ENCODE measurements at places on chromosomes 5 and 9. TPM values are rescaled to one million over a fixed set of nuclear protein-coding genes. Genes with fewer than 3 reads are reported as not detected.

Gene MSMP
- not detected for polyA plus RNA-seq

Gene PTPRD
- 0.05 TPM for polyA plus RNA-seq

GRCh38 chr5:67506241-67506640 lies 309.6 kb upstream of the CD180 start:
- DNase-seq = no peak

GRCh38 chr5:156951359-156951758 lies 11.7 kb downstream of the TIMD4 start:
- no peak for DNase-seq

DNA sequence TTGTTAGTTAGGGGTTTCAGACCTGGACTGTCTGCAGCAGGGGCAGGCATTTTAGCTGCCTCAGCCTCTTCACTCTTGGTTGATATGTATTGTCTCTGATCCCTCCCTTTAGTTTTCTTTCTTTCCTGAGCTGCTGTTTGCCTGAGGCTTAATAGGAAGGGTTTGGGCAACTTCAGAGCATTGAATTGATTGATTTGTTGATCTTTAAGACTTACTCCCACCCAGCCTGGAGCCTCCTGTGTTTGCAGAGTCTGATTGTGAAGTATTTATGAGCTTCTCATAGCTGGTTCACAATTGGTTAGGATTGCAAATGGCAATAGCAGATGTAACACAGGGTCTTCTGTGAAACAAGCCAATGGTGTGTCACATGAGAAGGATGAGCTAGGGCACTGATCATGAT lies 671.8 kb upstream of the SEMA6A start:
- no peak for DNase-seq

DNA sequence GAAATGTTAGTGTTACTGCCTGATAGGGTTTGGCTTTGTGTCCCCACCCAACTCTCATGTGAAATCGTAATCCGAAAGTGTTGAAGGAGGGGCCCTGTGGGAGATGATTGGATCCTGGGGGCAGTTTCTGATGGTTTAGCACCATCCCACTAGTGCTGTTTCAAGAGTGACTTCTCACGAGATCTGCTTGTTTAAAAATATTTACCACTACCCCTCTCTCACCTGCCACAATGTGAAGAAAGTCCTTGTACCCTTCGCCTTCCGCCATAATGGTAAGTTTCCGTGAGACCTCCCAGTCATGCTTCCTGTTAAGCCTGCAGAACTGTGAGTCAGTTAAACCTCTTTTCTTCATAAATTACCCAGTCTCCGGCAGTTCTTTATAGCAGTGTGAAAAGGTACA lies 2.6 kb upstream of the RFX3 start:
- DNase-seq = no peak

DNA sequence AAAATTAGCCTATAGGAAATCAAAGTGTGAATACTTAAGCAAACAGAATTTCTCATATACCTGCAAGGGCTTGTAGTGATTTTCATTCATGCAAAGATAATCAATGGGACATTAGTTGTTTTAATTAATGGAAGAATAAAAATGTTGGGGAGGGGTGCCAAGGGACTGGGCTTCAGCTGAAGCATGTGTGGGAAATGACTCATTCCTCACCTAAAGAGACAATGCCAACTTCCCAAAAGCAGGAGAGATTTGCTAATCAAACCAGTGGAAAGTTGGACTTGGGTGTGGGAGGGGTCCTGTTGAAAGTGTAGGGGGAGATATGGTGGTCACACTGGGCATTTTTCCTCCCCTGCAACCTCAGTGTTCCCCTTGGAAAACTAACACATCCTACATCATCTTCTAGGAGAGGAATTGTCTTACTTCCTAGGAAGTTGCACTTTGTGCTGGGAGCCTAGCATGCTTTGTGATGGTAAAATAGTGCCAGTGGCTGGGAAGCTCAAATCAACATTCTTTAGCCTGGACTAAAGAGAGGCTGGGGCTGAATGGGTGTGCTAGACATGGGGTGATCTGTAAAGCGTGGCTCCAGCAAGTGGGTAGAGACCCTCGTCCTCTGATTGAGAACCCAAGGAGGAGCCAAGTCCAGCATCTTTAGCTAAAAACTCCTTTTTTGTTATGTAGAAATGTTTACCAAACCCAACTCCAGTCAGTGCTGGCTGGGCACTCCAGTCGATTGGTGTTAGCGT lies 6.4 kb upstream of the LHX2 start:
- DNase-seq = no peak

DNA sequence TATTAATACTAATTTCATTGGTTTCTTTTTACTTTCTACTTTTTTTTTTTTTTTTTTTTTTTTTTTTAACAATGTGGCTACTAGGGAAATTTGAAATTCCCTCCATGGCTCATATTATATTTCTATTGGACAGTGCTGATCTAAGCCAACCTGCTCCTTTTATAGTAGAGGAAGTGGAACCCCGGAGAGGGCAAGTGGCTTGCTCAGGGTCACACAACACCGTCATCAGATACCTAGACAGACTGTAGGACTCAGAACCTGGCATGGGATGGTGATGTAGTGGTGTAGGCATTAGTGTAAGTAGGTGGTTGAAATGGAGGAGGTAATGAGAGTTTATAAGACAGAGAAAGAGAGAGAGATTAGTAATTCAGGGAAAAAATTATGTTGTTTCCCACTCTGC lies 10.8 kb downstream of the ZNF618 start:
- DNase-seq = peak; percentile 45

All from GM23248 (cell line).